RWPE1 (cell line): ENCODE measurements at places on chromosomes 2 and 18.

GRCh38 chr18:21163647-21164547 lies 52.3 kb upstream of the ROCK1 start:
- DNase-seq = peak; percentile 54

GRCh38 chr18:56312551-56313335 lies 325.6 kb downstream of the TXNL1 start:
- no peak for DNase-seq

GRCh38 chr2:38528008-38528442 lies 74.7 kb downstream of the HNRNPLL start:
- peak; percentile 49 for DNase-seq

DNA sequence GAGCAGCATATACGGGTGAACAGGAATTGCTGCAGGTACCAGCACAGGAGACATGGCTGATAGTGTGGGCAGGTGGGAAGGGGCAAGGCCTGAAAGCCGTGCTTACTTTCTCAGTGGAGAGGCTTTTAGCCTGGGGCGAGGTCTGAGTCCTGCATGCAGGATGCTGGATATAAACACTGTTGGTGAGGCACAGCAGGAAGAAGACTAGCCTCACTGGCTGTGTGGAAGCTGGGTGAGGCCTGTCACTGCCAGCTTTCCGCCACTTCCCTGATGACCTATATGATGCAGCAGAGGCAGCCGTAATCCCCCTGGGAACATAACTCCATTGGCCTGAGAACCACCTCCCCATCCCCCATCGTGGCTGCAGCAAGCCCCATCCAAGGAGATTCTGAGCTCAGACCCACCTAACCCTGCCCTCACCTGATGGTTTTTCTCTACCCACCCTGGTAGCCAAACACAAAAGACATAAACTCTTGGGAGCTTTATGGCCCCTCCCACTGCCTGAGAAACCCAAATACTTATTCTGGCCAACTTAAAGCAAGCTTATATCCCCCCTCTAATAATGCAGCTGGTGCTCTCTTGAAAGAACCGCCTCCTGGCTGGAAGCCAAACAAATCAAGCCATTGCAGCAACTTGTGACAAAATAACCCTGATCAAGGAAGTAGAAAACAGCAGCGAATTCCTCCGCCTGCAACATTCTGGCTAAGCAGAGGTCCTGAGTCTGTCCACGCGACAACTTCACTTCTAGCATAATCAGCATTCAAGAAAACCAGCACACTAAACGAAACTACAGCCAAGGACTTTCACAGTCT lies 54.6 kb upstream of the DSC1 start:
- no peak for DNase-seq

GRCh38 chr2:44131177-44131576 lies 37.5 kb upstream of the PPM1B start:
- no peak for DNase-seq

DNA sequence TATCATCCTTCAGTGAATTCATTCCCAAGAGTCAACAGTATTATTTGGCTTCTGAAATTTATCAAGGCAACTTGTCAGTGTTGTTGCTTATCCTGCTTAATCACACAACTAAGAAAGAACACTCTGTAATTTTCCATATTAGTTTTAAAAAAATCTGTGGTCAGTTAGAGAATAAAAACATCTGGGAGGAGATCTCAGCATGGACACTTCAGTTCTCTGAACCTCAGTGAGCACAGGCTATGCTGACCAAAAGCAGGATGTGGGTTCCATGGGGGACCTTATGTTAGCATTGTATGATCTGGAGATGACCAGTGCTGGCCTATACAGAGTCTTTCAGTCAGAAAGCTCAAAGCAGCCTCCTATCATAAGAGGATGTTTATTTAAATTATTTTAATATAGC lies 79.1 kb upstream of the KLHL14 start:
- no peak for DNase-seq

GRCh38 chr2:9255416-9255815 lies 48.8 kb downstream of the ASAP2 start:
- DNase-seq = no peak

DNA sequence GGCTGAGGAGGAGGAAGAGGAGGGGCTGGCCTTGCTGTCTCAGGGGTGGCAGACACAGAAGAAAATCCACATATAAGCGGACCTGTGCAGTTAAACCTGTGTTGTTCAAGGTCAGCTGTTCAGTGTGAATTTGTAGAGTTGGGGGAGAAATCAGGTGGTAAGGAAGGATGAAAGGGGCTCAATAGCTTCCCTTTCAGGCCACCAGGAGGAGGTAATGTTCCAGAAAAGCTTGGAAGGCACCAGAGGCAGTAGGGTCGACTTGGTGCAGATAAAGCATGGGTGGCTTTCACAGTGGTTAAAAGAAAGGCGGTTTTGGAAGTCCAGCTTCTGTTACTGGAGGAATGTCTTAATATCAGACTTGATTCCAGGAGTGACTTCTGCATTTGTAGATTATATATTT lies 167.4 kb downstream of the THSD7B start:
- DNase-seq = peak; percentile 31

GRCh38 chr2:118643294-118643693 lies 204.2 kb downstream of the EN1 start:
- no peak for DNase-seq

DNA sequence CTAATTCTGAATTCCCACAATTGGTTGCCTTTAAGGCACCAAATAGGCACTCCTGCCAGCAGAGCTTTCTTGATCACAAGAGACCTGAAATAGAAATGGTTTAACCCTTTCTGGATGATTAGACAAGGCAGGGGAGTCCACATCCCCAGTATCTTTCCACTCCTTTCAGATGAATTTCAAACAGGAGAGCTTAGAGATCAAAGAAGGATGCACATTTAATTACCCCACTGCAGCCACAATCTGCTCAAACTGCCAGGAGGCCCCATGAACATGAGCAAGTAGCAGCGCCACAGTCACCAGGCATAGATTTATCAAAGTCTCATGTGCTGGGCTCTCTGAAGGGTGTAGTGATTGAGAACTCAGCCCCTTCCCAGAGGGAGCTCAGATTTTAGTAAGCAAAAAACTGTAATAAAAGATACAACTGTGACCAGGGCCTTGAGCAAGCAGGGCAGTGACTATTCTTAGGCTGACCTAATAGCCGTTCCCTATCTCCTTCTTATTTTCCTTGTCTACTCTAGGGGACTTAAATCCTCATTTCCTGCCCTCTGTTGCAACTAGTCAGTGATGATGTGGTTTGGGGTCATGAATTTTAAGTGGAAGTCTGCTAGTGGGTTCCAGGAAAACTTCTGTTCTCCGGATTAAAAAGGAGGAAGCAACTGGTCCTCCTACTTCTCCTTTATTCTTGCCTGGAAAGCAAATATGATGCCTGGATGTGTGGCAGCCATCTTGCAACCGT lies 53.7 kb downstream of the SLC4A3 start:
- DNase-seq = no peak

DNA sequence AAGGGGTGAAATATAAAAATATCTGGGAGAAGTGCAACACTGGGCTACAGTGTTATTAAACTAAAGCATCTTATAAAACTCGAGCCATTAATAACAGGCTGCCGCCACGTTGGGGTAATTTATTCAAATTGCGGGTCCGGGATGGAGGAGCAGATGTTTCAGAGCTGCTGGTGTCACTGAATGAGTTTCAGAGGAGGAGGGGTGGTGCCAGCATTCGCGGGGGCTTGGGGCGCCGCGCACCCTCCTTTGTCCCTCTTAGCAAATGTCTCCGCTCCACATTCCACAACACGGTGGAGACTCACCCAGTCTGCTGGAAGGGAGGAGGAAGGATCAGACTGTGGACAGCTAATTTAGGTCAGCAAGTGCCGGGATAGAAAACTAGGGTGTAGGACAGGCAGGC lies 260.5 kb downstream of the CELF4 start:
- no peak for DNase-seq

DNA sequence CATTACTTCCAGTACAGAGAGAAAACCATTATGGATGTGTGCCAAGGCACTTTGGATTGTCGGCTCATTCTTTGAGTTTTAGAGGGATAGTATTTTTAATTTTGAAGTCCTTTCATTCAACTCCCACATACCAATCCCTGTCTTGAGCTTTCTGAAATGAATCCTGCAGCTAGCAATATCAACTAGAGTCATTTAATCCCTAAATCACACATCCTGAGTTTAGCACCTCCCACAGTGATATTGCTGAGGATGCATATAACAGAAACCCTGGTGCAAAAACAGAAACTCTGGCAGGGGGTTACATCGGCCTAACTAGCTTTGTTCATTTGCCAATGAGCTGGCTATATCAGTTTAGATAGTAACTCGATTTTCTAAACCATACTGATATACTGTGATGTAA lies 427.3 kb downstream of the LRP1B start:
- no peak for DNase-seq

DNA sequence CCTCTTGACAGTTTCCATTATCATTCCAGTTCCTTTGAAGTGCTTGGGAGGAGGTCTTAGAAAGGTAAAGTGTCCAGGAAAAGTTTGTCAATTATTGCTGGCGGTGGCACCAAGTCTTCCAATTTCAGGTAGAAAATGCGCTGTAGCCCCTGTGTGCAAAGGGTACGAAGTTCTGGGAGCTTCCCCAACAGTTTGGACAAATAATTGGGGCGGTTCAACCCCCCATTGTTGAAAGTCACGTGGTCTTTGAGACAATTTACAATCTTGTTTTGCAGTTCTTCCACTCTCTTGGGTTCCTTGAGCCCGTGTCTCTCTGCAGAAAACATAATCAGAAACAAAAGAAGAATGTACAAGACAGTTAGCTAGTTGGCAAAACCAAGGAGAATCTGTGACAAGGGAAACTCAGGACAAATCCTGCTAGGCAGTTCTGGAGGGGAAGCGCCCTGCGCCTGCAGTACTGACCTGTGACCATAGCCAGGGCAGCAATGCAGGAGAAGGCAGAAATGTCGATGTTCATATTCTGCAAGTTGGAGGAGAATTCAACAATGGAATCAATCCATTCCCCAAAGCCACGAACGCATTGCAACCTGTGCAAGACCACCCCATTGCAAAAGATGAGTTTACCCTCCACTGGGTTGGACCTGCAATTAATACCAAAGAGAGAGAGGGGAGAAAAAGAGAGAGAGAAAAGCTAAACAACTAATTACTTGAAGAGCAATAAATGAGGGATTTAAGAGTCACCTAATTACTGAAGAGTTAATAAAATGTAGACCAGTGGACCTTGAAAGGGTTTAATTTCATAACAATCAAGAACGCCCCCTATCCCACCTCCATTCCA lies 6.6 kb downstream of the NR4A2 start:
- no peak for DNase-seq

GRCh38 chr18:65990944-65991708 lies 240.3 kb downstream of the CDH7 start:
- no peak for DNase-seq

GRCh38 chr2:88959480-88960204 lies 268.2 kb downstream of the RPIA start:
- peak; percentile 16 for DNase-seq

GRCh38 chr2:172919732-172920131 lies 155.9 kb upstream of the MAP3K20 start:
- DNase-seq = no peak

- DNase-seq = no peak
These were observed 287.2 kb upstream of the FN1 start for GRCh38 chr2:215722986-215723630.

- DNase-seq = no peak
These were observed 92.7 kb upstream of the CD302 start for GRCh38 chr2:159890551-159891266.

GRCh38 chr2:74033375-74033774 lies 48.7 kb downstream of the TET3 start:
- no peak for DNase-seq

GRCh38 chr2:121284463-121285449 lies at the start of gene TFCP2L1:
Gene TFCP2L1 (minus strand): TSS chr2:121285202. CDS start chr2:121285109, 93 bp downstream.
- DNase-seq = peak; percentile 83

- DNase-seq = no peak
These were observed 181.7 kb upstream of the SH3BP4 start for GRCh38 chr2:234770031-234770506.

- no peak for DNase-seq
These were observed 25.3 kb upstream of the TNS1 start for GRCh38 chr2:218028189-218028495.

DNA sequence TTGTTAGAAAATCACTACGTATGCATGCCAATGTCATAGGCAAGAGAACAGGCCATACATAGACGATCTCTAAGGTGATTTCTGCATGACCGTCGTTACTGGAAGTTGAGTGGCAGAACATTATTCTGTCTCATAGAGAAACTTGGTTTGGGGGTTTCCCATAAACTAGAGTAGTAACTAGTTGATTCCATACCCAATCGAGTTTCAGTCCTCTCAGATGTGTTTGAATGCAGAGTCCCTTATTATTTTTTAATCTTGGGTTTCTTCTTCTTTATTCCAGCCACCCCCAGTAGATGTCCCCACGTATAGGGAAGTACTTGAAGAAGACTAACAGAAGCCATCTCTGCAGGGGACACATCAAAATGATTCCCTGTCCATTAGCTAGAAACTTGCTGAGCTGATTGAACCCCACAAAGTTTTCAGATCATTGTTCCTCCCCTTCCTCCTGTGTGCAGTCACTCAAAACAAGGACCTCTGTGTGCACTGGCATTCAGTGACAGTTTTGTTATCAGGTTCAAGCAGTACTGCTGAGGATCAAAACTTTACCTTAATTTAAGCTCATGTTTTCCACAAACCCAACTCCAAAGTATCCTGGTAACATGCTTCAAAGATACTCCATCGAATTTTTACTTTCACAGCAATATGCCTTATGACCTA lies 68.4 kb upstream of the CDCA7 start:
- no peak for DNase-seq

DNA sequence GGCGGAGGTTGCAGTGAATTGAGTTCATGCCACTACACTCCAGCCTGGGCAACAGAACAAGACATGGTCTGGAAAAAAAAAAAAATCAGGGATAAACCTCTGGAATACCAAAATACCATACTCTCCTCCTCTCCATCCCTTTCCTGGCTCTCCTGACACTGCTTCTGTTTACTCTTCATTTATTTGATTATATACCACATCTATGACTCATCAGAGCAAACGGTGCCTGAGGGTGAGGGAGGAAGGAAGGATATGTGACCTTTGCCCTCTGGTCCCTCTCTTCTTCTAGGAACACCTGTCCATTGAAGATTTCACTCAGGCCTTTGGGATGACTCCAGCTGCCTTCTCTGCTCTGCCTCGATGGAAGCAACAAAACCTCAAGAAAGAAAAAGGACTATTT lies 30.0 kb downstream of the VIL1 start:
- peak; percentile 70 for DNase-seq

GRCh38 chr2:204665207-204665606 lies 119.9 kb downstream of the PARD3B start:
- peak; percentile 33 for DNase-seq
